CD4-positive, alpha-beta T cell treated with Interleukin-10 for 1 hour (primary cell): ENCODE measurements at places on chromosomes 2 and 18.

DNA sequence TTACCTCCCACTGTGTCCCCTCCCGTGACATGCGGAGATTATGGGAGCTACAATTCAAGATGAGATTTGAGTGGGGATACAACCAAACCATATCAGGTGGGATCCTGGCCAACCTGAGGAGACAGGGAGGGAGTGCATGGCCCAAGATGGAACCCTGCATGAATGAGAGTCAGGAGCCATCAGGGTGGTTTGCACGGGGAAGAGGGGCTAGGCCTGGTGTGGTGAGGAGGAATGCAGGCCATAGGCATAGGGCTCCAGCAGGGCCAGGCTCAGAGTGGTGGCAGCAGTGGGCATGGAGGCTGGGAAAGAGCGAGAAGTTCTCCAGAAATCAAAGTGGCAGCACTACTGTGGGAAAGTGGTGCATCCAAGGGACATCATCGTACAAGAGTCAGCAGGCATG, 74.0 kb upstream of the BCL2L11 start:
- DNase-seq = no peak

- no peak for DNase-seq
Observed at GRCh38 chr2:233846387-233847247, 7.7 kb downstream of the HJURP start.

GRCh38 chr2:43803113-43803512, 29.3 kb downstream of the DYNC2LI1 start:
- DNase-seq = no peak

GRCh38 chr18:64707052-64707451, 558.2 kb upstream of the LINC00305 start:
- no peak for DNase-seq

GRCh38 chr2:219461047-219461514, 26.4 kb downstream of the SPEG start:
- no peak for DNase-seq

- DNase-seq = no peak
Observed at GRCh38 chr2:45024600-45025291, 15.5 kb upstream of the SIX2 start.

- no peak for DNase-seq
Observed at GRCh38 chr2:179746981-179747380, 114.4 kb downstream of the ZNF385B start.

- DNase-seq = no peak
Observed at GRCh38 chr2:224882291-224883171, 159.7 kb downstream of the DOCK10 start.

GRCh38 chr2:159737292-159737916, 25.1 kb downstream of the MARCHF7 start:
- no peak for DNase-seq

DNA sequence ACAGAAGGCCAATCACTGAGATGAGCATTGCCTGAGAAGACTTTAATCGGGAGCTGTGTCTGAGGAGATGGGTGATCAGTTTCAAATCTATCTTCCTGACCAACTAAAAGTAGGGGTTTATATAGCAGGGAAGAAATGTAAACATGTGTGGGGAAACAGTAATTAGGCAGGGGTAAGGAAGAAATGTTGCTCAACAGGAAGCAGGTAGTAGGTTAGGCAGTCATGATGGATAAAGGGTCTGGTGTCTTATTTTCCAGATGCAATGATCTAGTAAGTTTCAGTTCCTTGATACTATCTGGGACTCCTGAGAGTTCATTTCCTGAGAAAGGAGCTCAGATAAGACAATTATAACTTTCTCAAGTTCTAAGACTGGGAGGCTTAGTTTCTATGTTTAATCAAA, 33.8 kb upstream of the DNAJC10 start:
- no peak for DNase-seq

GRCh38 chr2:230723363-230723762, 10.7 kb downstream of the CAB39 start:
- DNase-seq = peak; percentile 67

DNA sequence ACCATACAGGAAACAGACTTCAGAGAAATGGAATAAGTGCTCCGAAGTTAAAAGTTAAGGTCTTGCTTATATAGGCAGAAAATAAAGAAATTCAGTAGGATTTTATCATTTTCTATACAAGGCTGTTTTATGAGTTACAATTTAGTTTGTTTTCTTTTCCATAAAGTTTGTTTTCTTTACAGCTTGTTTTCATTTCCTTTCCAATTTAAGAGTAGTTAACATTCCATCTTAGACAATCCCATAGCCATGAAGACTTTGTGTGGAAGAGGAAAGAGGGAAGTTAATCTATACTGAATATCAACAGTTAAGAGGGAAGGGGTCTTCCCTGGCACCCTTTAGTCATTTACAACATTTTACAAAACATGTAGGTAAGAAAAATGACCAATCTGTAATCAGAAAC, 26.5 kb downstream of the TTC32 start:
- DNase-seq = no peak

GRCh38 chr2:57450170-57450569, 596.4 kb upstream of the VRK2 start:
- DNase-seq = no peak

- DNase-seq = no peak
Observed at GRCh38 chr2:20496076-20496872, 49.4 kb downstream of the RHOB start.

DNA sequence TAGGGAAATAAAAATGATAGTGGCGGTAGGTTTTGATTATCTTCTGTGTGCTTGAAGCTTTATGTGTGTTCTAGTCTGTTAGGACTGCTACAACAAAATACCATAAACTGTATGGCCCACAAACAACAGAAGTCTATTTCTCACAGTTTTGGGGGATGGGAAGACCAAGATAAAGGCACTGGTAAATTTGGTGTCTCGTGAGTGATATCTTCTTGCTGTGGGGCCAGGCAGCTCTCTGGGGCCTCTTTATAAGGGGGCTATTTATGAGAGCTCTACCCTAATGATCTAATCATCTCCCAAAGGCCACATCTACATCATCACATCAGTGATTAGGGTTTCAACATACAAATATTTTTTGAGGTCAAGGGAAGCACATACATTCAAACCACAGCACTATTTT, 86.8 kb upstream of the SPHKAP start:
- DNase-seq = no peak

DNA sequence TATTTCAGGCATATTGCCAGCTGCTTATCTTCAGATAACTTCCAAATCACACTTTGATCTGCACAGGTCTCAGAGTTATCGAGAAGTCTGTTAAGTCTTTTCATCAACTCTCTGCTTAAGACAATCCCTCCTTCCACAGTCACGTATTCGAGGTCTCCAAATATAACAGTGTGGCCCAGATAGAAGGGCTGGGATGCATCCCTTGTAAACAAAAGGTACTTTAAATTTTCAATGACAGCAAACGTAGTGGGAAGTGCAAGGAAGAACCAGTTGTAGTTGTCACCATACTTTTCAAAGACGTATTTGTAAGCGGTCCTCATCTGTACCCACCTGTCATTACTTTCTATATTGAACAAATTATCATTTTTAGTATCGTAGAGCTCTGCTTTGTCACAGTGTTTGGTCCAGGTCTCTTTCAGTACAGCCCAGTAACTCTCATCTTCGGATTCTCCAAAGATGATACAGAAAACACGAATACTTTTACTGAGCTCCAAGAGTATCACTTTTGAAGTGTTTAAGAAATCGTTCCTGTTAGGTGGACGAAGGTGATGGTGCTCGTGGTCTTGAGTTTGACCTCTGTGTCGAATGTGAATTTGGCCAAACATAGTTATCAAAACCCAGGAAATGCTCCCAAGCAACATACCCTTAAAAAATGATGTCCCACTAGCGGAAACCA, 445 bp downstream of the C1GALT1C1L start:
- no peak for DNase-seq

DNA sequence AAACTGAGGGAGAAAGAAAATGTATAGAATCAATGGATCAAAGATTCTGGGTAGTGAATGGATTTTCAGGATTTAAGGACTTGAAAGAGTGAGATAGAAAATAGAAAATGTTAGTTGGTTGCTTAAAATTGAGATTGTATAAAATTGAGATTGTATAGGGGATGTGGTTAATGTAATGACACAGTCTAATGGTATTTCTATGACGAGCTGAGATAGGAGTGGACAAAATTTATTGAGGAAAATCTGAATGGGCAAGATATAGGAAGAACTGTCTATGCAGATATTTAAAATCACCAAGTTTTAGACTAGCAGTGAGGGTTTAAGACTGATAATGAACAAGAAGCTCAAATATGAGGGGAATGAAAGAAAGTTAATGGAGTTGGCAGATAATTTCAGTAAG, 406.6 kb downstream of the NYAP2 start:
- no peak for DNase-seq

- DNase-seq = no peak
Observed at GRCh38 chr2:62974999-62975398, 75.6 kb upstream of the OTX1 start.

DNA sequence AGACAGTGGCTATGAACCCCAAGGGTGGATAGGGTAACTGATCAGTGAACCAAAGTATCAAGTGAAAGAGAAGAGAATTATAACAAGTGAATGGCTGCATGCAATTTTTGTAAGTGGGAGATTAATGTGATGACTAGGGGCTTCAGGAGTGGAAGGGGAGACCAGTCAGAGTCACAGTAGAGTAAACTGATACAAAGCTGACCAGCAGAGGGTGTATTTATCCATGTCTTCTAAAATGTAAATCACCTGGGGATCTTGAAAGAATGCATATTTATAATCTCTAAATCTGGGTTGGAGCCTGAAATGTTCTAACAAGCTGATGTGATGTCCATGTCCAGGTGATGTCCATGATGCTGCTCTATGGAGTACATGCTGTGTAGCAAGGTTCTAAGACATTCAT, 1351.3 kb upstream of the CHAC2 start:
- no peak for DNase-seq

GRCh38 chr2:38371235-38371634, 5.8 kb downstream of the ATL2 start:
- DNase-seq = no peak

GRCh38 chr2:10830641-10831399, 18.2 kb upstream of the PDIA6 start:
- DNase-seq = no peak

GRCh38 chr2:161373942-161374341, 42.2 kb upstream of the TBR1 start:
- DNase-seq = no peak

DNA sequence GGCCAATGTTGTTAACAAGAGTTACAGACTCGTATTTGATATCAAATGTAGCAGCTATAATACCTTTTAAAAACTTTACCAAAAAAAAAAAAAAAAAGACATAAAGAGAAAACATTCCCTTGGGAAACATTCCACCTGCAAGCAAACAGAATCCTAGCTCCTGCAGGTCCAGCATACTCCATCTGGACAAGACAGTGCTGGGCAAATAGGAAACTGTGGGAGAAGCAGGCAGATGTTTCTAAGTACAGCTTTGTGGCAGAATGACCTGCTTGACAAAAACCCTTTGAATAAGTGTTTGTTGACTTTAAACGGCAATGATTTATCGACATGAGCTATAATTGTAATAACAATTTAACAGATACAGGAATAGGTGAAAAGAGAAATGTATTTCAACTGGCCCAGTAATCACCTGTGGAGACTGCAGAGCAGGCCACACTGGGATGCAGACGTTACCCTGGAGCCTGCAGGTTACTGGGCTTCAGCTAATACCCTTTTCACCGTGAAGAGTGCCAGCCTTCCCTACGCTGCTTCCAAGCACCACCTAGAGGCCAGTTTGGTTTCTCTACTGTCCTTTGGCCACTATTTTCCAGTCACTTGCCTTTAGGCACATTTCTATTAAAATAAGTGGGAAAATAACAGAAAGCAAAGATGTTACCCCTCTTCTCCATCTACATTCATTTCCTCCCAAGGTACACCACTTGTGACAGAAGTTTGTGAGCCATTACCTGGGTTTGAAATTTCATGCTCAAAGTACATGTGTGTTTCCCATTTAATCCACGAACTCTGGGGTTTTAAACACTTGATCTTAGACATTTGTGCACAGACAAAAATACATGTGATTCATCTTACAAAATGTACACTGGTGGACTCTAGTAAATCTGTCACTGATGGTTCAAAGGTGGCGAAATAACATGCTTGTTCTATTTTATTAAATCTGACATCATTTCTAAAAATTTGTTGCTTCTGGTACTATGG, 96.9 kb upstream of the ZNF397 start:
- peak; percentile 49 for DNase-seq

GRCh38 chr2:135791418-135792190, 45.4 kb downstream of the LCT start:
- no peak for DNase-seq

GRCh38 chr2:43024515-43025011, 201.8 kb downstream of the ZFP36L2 start:
- DNase-seq = peak; percentile 24

- no peak for DNase-seq
Observed at GRCh38 chr2:939936-940601, 10.6 kb upstream of the SNTG2 start.

DNA sequence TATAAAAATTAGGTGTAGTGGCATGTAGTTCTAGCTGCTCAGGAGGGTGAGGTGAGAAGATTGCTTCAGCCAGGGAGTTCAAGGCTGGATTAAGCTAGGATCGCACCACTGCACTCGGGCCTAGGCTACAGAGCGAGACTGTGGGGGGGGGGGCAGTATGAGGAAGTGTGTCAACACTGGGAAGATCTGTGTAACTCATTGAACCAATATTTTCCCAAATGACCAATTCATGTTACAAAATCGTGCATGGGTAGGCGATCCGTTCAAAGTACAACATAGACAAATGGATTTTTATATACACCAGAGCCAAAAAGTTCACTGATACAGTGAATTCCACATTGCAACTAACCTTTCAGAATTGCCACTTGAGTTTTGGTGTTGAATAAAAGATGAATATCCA, 8.1 kb downstream of the SMAD4 start:
- no peak for DNase-seq

- no peak for DNase-seq
Observed at GRCh38 chr2:234998404-234999211, 46.8 kb downstream of the SH3BP4 start.

DNA sequence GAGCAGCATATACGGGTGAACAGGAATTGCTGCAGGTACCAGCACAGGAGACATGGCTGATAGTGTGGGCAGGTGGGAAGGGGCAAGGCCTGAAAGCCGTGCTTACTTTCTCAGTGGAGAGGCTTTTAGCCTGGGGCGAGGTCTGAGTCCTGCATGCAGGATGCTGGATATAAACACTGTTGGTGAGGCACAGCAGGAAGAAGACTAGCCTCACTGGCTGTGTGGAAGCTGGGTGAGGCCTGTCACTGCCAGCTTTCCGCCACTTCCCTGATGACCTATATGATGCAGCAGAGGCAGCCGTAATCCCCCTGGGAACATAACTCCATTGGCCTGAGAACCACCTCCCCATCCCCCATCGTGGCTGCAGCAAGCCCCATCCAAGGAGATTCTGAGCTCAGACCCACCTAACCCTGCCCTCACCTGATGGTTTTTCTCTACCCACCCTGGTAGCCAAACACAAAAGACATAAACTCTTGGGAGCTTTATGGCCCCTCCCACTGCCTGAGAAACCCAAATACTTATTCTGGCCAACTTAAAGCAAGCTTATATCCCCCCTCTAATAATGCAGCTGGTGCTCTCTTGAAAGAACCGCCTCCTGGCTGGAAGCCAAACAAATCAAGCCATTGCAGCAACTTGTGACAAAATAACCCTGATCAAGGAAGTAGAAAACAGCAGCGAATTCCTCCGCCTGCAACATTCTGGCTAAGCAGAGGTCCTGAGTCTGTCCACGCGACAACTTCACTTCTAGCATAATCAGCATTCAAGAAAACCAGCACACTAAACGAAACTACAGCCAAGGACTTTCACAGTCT, 54.6 kb upstream of the DSC1 start:
- no peak for DNase-seq

GRCh38 chr2:48562281-48562680, 32.3 kb downstream of the STON1 start:
- no peak for DNase-seq

- DNase-seq = no peak
Observed at GRCh38 chr18:79478484-79479115, 82.9 kb downstream of the NFATC1 start.

GRCh38 chr2:200625958-200626363, 40.1 kb downstream of the AOX1 start:
- DNase-seq = no peak
